ENCODE measurements at places on chromosomes 2 and 18.
A peak's percentile ranks its signal among the peaks of the same experiment; 100 is the strongest.

GRCh38 chr2:181430406-181431118, 26.6 kb upstream of the ITGA4 start:
- no peak for DNase-seq

GRCh38 chr2:44748-45341, 1.5 kb downstream of the FAM110C start:
- DNase-seq, result no peak

DNA sequence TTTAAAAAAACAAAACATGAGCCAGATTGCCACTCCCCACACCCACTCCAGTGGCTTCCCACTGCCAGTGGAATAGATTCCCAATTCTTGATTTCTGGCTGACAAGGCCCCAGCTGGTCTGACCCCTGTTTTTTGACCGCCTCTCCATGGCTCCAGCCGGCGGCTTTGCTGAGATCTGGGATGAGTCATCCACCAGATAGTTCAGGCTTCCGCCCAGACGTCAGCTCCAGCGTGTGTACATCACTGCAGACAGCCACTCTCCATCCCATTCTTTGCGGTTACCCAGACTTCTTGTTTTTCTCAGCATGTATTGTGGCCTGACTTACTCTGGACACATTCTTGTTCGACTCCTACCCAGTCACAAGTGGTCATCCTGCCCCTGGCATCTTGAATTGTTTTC, 227.9 kb downstream of the GBX2 start:
- peak; percentile 68 for DNase-seq

DNA sequence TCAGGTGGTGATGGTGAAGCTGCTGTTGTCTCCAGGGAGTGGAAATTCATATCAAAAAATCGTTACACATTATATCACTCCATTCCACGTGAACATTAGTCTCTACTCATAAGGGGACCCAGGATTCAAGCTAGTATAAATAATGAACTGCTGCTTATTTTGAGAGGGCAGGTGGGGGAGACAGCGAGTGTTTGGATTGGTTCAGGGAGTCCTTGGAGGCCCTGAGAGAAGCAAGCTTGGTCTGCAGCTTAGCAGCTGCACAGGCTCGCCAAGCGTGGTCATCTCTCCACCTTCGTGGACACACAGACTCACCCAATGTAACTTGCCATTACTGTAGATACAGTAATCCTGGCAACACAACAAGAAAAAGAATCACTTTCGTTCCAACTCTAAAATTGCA, 177.6 kb downstream of the ZNF521 start:
- no peak for DNase-seq

- DNase-seq, result no peak
These were observed 448.3 kb upstream of the SLC14A2 start for GRCh38 chr18:45166836-45167551.

DNA sequence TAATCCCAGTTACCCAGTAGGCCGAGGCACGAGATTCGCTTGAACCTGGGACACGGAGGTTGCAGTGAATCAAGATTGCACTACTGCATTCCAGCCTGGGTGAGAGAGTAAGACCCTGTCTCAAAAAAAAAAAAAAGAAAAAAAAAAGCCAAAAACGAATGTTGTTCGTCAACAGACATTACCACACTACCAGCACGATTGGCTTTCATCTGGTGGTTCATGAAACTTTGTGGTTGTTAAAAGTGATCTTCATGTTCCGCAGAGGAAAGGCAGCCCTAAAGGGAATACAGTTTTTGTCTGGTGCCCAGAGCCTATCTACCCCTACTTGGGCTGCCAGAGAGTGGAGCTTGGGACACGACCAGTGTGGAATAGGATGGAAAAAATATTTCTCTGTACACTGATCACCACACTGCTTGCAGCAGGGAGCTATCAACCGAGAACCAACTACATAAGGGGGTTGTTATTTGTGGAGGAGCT, 13.6 kb upstream of the CXCR4 start:
- DNase-seq, result no peak

GRCh38 chr2:152097801-152098495, 896 bp downstream of the CACNB4 start:
- DNase-seq, result no peak

GRCh38 chr2:217475791-217476190, 527.0 kb downstream of the TNS1 start:
- DNase-seq, result no peak

DNA sequence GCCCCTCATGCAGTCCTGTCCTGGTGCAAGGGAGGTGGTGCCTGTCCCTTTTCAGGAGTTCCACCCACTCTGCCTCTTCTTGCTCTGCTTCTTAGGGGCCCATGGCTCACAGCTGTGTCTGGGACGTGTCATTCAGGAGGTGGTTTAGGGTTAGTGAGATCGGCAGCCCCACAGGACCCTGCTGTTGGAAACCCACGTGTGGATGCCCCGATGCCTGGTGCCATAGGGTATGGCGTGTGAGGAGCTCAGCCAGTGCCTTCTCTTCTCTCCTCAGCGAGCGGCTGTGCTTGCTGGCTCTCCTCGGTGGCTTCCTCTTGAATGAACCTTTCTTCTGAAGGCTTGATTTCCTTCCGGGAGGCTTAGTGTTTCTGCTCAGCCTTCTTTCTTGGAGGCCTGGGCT, 55.2 kb downstream of the LDLRAD4 start:
- DNase-seq, result no peak

- no peak for DNase-seq
These were observed 179.2 kb downstream of the TNS1 start for GRCh38 chr2:217823626-217824025.

- DNase-seq, result peak; percentile 32
These were observed 28.4 kb downstream of the COA5 start for GRCh38 chr2:98579926-98580325.

DNA sequence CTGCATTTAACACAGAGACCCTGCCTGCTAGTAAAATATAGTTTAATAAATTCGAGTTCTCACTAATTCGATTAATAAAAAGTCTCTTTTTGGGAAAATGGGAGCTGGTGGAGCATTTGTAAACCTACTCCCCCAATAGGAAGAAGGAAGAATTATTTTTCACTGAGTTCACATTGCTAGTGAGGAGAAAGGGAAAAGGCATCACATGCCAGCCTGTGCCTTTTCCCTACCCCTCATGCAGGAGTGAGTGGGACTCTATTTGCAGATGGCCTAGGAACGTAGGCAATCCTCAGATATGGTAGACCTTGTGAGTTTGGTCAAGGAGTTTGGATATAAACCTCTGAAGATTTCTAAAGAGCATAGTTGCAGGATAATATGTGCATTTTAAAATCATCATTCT, 218.4 kb upstream of the TRIB2 start:
- no peak for DNase-seq

- DNase-seq, result no peak
These were observed 10.8 kb downstream of the DSG2 start for GRCh38 chr18:31508781-31509180.

- no peak for DNase-seq
These were observed 39.3 kb downstream of the TRABD2A start for GRCh38 chr2:84841577-84841976.

GRCh38 chr2:205364261-205364660, 318.0 kb upstream of the NRP2 start:
- DNase-seq, result no peak

GRCh38 chr2:213089438-213089837, 62.0 kb downstream of the IKZF2 start:
- no peak for DNase-seq

- DNase-seq, result no peak
These were observed 208.0 kb downstream of the TFCP2L1 start for GRCh38 chr2:121076885-121077549.

DNA sequence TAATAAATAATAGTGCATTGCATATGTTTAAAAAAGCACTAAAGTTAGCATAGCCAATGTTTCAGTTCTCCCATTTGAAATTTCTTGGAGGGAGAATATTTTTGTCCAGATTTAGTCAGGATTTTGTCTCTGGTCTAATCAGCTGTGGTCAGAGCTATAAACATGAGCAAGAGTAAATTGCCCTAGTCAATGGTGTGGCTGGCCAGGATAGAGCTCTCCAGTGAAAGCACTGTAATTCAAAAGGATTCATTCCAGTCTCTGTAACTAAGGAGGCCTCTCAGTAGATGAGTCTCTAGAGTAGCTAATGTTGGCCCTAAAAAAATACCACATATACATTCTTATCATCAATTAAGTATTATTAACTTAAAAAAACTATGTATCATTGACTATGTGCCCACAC, 241.6 kb downstream of the CDCA7 start:
- no peak for DNase-seq
